ENCODE measurements at places on chromosomes 1 and 21.

DNA sequence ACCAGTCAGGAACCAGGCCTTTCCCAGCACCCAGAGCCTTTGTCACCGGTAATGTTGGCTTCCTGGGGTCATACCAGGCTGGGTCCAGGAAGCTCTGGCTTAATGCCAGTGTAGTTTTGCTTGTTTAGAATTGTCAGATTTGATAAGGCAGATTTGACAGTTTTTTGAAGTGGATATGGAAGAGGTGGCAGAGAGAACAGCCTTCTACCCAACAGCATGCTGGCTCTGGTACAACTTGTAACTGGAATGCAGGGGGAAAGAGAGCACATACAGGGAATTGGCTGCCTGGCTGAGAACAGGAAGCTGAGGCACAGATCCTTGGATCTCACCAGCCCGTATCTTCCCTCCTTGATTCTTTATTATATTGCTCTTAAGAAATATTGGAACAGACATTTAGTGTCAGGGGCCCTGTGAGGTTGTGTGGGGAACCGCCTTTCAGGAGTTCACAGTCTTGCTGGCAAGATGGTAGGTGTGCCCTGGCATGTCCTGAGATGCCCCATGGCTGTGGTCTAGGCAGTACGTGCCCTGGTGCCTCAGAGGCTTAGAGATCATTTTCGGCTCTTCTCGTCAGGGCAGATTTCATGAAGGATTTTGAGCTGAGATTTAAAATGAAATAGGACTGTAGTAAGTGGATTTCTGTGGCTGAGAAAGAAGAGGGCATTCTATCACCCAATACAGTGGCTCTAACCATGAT lies 227.0 kb downstream of the PBX1 start:
- DNase-seq = no peak

DNA sequence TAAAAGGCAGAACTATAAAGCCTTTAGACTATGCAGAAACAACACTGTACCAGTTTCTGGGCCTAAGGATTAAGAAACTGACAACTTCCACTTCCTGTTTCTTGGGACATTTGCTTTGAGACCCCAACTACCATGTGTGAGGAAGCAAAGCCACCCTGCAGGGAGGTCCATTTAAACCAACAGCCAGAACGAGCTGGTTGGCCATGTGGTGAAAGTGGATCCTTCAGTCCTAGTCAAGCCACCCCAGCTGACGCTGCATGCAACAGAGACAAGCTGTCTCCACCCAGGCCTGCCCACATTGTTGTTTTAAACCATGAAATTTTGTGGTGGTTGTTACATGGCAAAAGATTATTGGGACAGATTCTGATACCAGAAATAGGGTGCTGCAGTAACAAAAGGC lies 31.8 kb upstream of the SLFNL1 start:
- no peak for DNase-seq

DNA sequence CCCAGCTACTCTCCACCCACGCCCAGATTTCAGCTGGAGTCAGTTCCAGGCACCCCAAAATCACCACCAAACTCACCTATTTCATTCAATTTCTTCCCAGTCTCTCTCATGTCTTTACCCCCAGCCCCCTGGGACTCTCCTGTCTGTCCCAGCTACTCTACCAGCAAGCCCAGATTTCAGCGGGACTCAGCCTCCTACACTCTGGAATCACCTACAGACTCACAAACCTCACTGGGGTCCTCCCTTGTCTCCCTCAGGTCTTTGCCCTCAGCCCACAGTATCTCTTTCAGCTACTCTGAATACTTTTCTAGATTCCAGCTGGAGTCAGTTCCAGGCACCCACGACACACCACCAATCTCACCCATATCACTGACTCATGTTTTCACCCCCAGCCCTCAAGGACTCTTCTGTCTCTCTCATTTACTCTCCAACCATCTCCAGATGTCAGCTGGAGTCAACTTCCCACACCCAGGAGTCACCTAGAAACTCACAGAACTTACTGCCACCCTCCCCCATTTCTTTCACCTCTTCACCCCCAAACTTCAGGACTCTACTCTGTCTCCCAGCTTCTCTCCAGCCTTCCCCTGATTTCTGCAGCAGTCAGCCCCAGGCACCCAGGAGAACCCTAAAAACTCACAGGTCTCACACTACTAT lies 1529.3 kb upstream of the TPTE start:
- DNase-seq = no peak

DNA sequence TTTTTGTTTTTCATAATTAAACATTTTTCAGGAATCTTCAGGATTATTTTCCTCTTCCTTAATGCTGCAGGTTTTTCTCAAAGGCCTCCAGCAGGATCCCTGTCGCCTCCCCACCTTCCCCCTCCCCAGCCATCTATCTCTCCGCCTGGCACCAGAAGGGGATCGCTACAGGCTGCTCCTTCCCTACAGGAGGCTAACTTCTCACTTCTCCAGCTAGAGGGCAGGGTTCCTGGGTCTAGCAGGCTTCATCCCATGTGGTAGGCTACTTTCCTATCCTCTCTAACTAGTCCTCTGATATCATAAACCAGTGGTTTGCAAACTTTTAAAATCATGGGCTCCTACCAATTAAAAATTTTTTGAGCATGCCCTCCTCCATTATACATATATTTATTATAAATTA lies 104.1 kb downstream of the KCNN3 start:
- DNase-seq = peak; percentile 56

- DNase-seq = peak; percentile 79
Measured at GRCh38 chr1:93615582-93616150, 66.0 kb downstream of the BCAR3 start.

- no peak for DNase-seq
Measured at GRCh38 chr1:56501426-56501825, 77.9 kb downstream of the PLPP3 start.

DNA sequence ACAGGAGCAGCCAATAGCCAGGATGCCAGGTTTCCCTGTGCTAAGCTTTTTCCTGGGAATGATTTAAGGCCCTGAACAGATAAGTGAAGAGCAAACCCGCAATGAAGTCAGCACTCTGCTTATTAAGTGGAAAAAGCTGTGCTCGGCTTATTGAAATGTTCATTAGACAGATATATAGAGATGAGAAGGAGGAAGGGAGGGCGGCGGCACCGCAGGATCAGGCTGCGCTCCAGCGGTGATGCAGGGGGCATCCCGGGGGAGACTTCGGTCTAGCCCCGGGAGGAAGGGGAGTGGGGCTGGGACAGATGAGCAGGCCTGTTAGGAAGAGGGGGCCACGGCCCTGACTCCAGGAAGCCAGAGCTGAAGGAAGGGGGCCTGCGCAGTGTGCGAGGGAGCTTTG lies 115.0 kb downstream of the TMEM53 start:
- no peak for DNase-seq

- DNase-seq = no peak
Measured at GRCh38 chr1:240492832-240493440, 119.0 kb downstream of the GREM2 start.

DNA sequence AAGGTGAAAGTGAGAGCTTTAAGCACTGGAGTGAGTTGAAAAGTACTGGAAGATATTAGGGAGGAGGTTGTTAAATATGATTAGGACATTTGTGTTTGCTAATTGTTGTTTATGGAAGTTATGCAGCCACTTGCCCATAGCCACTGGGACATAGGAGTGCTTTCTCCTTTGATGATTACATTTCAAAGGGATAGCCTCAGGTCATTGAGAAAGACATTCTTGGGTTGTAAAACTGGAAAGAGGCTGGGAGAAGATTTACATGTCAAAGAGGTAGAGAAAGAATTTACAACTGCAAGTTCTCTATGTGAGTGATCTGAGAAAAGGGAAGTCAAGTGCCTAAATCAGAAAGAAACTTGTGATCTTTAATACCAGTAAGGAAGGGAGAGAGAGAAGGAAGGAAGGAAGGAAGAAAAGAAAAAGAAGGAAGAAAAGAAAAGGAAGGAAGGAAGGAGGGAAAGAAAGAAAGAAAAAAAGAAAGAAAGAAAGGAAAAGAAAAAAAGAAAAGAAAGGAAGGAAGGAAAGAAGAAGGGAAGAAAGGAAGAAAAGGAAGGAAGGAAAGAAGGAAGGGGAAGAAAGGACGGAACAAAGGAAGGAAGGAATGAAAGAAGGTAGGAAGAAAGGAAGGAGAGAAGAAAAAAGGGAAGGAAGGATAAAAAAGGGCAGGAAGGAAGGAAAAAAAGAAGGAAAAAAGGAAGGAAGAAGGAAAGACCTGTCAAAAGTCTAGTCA lies 284.6 kb upstream of the DPYD start:
- DNase-seq = no peak

DNA sequence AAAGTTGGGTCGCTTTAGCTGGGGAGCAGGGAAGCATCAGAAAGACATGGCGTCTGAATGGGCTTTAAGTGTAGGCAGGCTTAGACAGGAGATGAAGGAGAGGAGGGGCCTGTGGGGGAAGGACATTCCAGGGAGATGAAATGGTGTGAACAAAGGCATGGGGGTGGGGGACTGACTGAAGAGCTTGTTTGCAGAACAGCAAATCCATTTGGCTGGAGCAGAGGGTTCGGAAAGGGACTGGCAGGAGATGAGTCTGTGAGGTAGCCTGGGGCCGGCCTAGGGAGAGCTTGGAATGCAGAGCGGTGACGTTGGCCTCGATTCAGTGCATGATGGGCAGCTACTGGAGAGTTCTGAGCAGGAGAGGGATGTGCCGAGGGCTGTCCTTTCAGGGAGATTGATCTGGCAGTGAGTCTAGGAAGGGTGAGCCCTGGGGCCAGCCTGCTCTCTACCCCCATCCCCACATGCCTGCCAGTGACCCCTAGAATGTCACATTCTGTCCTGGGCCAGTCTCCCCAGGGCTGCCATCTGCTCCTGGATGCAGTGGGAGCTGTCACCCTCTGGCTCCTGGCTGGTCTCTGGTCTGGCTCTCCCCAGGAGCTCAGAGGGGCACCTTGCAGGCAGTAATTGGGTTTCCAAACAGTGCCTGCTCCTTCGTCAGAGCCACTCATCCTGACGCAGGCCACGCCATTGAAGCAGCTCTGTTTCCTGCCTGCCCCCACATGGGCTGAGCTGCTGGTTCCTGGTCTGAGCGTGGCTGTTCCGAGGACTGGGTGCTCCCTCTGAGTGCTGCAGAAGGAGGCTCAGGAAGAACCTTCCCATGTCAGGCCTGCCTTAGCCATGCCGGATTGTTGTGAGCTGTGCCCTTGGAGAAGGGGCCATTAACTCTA lies 22.3 kb upstream of the TMEM222 start:
- DNase-seq = peak; percentile 61

DNA sequence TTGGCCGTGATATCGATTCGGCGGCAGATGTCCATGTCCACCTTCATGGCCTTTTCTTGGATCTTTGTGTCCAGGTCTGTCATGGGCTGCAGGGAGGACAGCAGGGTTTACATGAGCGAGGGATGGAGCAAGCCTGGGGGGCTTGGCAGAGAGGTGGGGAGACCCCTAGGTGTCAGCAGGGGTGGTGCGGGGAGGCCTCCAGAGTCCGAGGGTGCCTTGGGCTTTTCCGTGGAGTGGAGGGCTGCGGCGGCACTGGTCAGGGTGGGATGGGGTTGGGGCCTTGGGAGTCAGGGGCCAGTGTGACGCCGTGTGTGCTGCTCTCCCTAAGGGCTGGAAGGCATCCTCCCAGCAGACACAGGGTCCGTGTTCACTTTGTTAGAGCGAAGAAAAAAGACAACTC lies 16.1 kb upstream of the ALDH4A1 start:
- no peak for DNase-seq

DNA sequence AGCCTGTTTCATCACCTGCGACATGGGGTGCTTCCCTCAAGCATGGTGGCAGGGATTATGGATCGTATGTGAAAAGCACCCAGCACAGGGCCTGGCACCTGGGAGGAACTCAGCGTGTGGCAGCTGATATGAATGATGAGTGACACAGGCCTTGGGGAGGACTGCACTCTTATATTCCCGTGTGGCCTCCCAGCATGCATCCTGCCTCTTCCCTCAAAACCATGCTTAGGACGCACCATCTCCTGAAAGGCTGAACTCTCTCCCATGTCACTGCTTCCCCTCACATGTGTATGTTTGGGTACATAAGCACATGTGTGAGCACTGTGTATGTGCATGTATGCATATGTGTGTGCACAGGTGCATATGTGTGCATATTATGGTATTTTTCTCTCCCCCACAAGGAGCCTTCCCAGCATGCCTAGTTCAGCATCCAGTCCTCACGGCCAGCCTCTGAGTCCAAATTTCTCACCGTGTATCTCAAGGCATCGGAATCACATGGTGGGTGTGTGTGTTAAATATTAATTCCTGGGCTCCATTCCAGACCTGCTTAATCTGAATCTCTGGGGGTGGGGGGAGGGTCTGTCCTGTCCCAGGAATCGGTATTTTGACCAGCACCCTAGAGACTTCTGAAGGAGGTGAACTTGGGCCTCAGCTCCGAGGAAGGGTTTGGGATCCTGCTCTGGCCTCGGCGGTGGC lies 12.8 kb downstream of the MYOM3 start:
- no peak for DNase-seq

- DNase-seq = no peak
Measured at GRCh38 chr1:29324771-29325351, 88.5 kb downstream of the PTPRU start.

GRCh38 chr1:62312698-62313097 lies 6.5 kb downstream of the KANK4 start:
- DNase-seq = no peak

- no peak for DNase-seq
Measured at GRCh38 chr1:180964595-180964994, 51.9 kb downstream of the KIAA1614 start.

- DNase-seq = no peak
Measured at GRCh38 chr1:29832936-29833335, 596.6 kb downstream of the PTPRU start.

DNA sequence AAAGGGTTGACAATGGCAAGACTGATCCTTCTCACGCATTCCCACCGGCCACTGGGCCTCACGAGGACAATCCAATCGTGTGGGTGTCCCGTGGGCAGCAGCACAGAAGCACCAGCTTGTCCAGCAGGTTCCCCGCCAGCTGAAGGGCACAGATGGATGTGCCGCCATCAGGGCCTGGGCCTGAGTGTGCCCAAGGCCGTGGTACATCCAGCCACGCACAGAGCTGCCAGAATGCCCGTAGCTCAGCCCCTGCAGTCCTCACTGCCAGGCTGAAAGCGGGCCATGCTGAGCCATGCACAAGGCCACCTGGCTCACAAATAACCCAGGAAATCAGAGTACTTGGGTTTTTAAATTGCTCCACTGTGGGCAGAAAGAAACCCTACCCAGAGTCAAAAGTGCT lies 7.0 kb downstream of the NPHP4 start:
- DNase-seq = peak; percentile 41

- DNase-seq = no peak
Measured at GRCh38 chr1:49026230-49026811, 249.6 kb upstream of the BEND5 start.

- DNase-seq = no peak
Measured at GRCh38 chr1:176989754-176990153, 174.8 kb downstream of the ASTN1 start.

DNA sequence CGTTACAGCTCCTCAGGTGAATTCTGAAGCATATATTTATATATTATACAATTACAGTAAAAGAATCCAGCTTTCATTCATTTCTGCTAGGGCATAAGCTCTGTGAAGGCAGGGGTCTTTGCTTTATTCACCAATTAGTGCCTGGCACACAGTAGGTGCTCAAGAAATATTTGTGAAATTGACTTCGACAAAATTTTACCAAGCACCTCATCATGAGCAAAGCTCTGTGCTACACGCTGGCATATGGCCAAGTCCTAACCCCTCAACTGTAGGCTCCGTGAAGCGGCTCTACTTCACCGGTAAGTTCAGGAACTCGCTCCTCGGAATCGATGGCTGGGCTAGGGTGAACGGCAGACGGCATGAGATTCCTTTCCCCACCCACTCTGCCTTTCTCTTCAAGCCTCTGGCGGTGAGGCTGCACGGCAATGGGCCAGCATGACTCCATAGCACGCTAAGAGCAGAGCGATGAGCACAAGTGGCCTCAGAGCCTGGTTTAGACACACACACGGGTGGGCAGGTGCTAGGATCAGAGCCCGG lies 8.7 kb downstream of the C1orf174 start:
- DNase-seq = no peak

- DNase-seq = no peak
Measured at GRCh38 chr1:41935226-41935625, 16.5 kb upstream of the HIVEP3 start.

- DNase-seq = no peak
Measured at GRCh38 chr1:56025942-56026341, 553.4 kb downstream of the PLPP3 start.
